ENCODE measurements at places on chromosomes 13 and 19. TPM values are rescaled to one million over a fixed set of nuclear protein-coding genes. Genes with fewer than 3 reads are reported as not detected.

OR4F17 gene
- total RNA-seq = not detected

HSPB6 gene
- not detected for total RNA-seq

GRCh38 chr19:16741084-16741483, 21.4 kb downstream of the NWD1 start:
- no peaks in the 10 kb centered on the region for H3K27me3 ChIP-seq
- H3K4me1 ChIP-seq = 0 out of 2 replicates have a peak, but pooled peaks cover 7% of the 10 kb centered on the region
- H3K36me3 ChIP-seq = no peaks in the 10 kb centered on the region
- no peak overlapping the region for H3K4me3 ChIP-seq

GRCh38 chr13:27298849-27299248, 28.2 kb downstream of the RASL11A start:
- H3K27ac ChIP-seq = no peak overlapping the region
- no peak for DNase-seq
- no peaks in the 10 kb centered on the region for H3K4me1 ChIP-seq
- H3K4me3 ChIP-seq = no peak overlapping the region
- H3K36me3 ChIP-seq = no peaks in the 10 kb centered on the region
